ENCODE measurements at places on chromosomes 3 and 15. TPM values are rescaled to one million over a fixed set of nuclear protein-coding genes. Genes with fewer than 3 reads are reported as not detected.

GRCh38 chr15:61033319-61033718, 195.8 kb downstream of the RORA start:
- no peak overlapping the region for H3K27ac ChIP-seq
- no peak overlapping the region for H3K4me3 ChIP-seq
- H3K4me1 ChIP-seq = no peaks in the 10 kb centered on the region
- no peak for DNase-seq

DNA sequence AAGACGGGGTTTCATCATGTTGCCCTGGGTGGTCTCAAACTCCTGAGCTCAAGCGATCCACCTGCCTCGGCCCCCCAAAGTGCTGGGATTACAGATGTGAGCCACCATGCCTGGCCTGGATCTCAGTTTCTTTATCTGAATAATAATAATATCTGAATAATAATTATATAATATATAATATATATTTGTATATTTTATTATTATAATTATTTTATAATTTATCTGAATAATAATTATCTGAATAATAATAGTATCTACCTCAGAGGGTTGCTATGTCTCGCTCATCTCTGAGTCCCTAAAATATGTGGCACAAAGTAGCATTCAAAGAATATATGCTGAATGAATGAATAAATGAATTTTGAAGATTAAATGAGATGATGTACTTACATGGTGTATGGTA, 44.8 kb downstream of the TMEM40 start:
- H3K36me3 ChIP-seq = no peaks in the 10 kb centered on the region
- no peak for DNase-seq
- no peak overlapping the region for H3K27ac ChIP-seq
- H3K27me3 ChIP-seq = no peaks in the 10 kb centered on the region
- no peaks in the 10 kb centered on the region for H3K4me1 ChIP-seq
- no peak overlapping the region for H3K4me3 ChIP-seq

- H3K4me3 ChIP-seq = no peak overlapping the region
- no peaks in the 10 kb centered on the region for H3K36me3 ChIP-seq
- no peaks in the 10 kb centered on the region for H3K27me3 ChIP-seq
- peaks cover 13% of the 10 kb centered on the region for H3K4me1 ChIP-seq
- DNase-seq = no peak
- no peak overlapping the region for H3K27ac ChIP-seq
These were observed 575.8 kb upstream of the TBL1XR1 start for GRCh38 chr3:177772908-177773557.

- peak overlapping the region; percentile 38 for H3K4me3 ChIP-seq
- peaks cover 4% of the 10 kb centered on the region for H3K36me3 ChIP-seq
These were observed 6.0 kb downstream of the MINDY2 start for GRCh38 chr15:58777107-58777506.

GRCh38 chr15:74680456-74680855, 15.4 kb downstream of the EDC3 start:
- DNase-seq = no peak
- H3K27me3 ChIP-seq = no peaks in the 10 kb centered on the region
- H3K27ac ChIP-seq = no peak overlapping the region
- H3K4me3 ChIP-seq = no peak overlapping the region

DNA sequence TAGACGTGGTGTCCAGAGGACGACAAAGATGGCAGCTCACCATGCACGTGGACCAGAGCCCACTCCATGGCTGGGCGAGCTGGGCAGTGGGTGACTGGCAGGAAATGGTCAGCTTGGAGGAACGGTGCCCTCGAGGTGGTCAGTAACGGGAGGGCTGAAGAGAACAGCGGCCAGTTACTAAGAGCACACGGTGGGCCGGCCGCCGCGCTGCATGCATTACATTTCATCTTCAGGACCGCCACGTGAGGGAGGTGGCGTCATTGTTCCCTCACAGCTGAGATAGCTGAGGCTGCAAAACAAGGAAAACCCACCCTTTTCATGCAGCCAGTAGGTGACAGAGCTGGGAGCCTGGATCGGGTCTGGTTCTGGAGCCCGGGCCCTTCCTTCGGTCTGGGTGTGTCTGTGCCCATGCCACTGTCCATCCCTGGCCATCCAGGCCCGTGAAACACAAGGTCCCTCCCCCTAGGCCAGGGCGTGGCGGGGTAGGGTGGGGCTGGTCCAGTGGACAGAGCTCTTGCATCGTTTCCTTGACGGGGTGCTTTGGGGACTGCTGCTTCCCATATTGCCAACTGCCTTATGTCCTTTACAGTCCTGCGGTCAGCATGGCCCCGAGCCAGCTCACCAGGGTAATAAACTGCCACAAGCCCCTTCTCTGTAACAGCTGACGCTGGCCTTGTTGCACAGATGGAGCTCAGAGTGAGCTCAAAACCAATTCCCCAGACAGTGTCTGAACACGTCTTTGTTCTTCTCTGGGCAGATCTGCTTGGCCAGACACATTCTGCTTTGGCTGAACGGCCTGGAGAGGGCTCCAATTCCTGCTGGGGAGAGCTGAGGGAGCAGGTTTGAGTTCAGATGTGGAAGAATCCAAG, 51.8 kb downstream of the RGMA start:
- no peak overlapping the region for H3K27ac ChIP-seq
- H3K27me3 ChIP-seq = peaks cover 3% of the 10 kb centered on the region
- no peak overlapping the region for H3K4me3 ChIP-seq
- H3K36me3 ChIP-seq = no peaks in the 10 kb centered on the region

Gene GREM1
- total RNA-seq = not detected

All from activated B cell treated with CpG ODN at 0.5 μM for 24 hours (primary cell).